Activated CD4-positive, alpha-beta T cell treated with anti-CD3 and anti-CD28 coated beads for 1 hour (primary cell): ENCODE measurements at places on chromosomes 1 and 21.

GRCh38 chr1:164480285-164480907 is 78.6 kb upstream of the PBX1 start:
- no peak for DNase-seq

GRCh38 chr1:159473335-159473734 is 33.8 kb downstream of the OR10J1 start:
- DNase-seq: no peak

- no peak for DNase-seq
Measured at GRCh38 chr1:185956881-185957280, 222.7 kb downstream of the HMCN1 start.

- DNase-seq: no peak
Measured at GRCh38 chr1:201718346-201719202, 110.4 kb upstream of the IPO9 start.

- no peak for DNase-seq
Measured at GRCh38 chr1:228996281-228996680, 261.0 kb downstream of the RHOU start.

- no peak for DNase-seq
Measured at GRCh38 chr1:212179394-212180076, 105.7 kb upstream of the PPP2R5A start.

- no peak for DNase-seq
Measured at GRCh38 chr1:118110580-118110979, 74.4 kb downstream of the SPAG17 start.

- no peak for DNase-seq
Measured at GRCh38 chr1:204065174-204065985, 7.5 kb upstream of the SOX13 start.

- DNase-seq: no peak
Measured at GRCh38 chr1:64921771-64922170, 44.6 kb downstream of the JAK1 start.
